ENCODE measurements at places on chromosomes 3 and 15. TPM values are rescaled to one million over a fixed set of nuclear protein-coding genes. Genes with fewer than 3 reads are reported as not detected.

TTLL13 gene
- not detected for total RNA-seq

KLHL40 gene
- total RNA-seq = not detected

ROBO1 gene
- 21.8 TPM for total RNA-seq

LYZL4 gene
- total RNA-seq = not detected

SLC28A2 gene
- total RNA-seq = not detected

HTR3E gene
- not detected for total RNA-seq

WDR49 gene
- not detected for total RNA-seq

CASR gene
- total RNA-seq = not detected

GOLGA8S gene
- not detected for total RNA-seq

RAB27A gene
- total RNA-seq = 5.8 TPM

CSK gene
- total RNA-seq = 9.9 TPM

CYP1A2 gene
- not detected for total RNA-seq

HSPBAP1 gene
- 8.4 TPM for total RNA-seq

CDHR4 gene
- total RNA-seq = not detected

IL17RB gene
- not detected for total RNA-seq

Measured in cardiac atrium fibroblast (primary cell).